ENCODE measurements at places on chromosomes 12 and 14. TPM values are rescaled to one million over a fixed set of nuclear protein-coding genes. Genes with fewer than 3 reads are reported as not detected.

Gene UNC79
- total RNA-seq, result 3.6 TPM

Gene TSPAN8
- total RNA-seq, result not detected

Gene GALNT9
- 2.5 TPM for total RNA-seq

Gene CMTM5
- 0.27 TPM for total RNA-seq

Gene IFNG-AS1
- not detected for total RNA-seq
